ENCODE measurements at places on chromosomes 12 and 14.

DNA sequence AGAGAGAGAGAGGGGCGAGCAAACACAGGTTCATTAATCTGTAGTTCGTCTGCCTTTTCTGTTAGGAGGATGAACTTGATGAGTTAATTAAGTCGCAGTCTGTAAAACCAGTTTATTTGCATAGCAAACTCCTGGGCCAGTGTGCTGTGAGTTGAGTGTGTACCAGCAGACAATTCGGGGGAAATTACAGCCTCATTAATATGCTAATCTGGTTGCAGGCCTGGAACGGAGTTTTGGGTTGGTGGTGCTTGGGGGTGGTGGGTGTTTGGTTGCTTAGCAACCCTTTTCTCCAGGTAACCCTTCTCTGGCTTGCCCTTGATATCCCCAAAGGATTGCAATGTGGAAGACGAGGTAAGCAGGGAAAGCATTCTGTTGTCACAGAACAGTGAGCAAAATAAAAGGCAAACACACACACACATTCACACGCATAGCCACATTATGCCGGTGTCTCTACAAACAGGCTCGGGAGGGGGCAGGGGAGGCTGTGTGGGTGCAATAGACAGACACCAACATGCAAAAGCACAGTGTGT is 29.2 kb upstream of the LHX5 start:
- DNase-seq, result no peak

DNA sequence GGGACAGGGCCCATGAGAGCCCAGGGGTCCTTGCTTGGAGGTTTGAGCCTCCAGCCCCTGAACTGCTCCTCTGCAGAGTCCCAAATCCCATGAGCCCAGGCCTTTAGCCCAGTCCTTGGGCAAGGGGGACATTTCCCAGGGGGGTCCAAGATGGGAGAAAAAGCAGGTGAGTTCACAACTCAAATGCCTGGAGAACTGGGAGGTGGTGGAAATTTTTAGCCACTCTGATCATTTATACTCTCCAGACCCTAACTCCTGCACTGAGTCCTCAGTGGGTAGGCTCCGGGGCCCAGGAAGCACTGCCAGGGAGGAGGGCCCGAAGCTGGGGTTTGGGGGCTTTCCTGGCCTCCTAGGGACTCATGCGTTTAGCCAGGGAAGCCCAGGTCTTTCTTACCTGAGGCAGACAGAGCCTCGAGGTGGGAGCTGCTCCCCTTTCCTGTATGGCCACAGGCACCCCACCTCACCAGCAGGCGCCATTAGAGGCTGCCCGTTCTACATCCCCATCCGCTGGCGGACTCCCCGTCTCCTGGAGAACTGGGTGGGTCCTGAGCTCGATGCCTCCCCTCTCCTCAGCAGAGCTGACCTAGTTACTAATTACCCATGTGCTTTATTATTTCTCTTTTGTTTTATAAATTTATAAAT is 998 bp downstream of the HNF1A start:
- DNase-seq, result no peak

DNA sequence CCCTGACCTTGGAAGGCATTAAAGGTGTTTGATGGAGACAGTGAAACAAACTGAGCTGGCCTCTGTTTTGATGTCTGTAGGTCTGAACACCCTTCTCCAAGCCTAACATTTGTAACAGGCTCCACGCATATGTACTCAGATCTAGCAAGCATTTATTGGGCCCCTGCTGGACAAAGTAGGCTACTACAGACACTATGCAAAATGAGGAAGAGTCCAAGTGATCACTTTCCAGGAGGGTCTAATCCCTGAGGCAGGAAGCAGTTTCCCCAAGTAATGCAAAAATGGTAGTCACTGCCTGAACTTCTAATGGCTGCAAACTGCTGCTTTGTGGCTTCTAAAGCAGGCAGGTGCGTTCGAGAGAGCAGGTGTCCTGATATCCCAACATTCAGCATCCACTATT is 405.8 kb downstream of the MED13L start:
- peak; percentile 69 for DNase-seq

DNA sequence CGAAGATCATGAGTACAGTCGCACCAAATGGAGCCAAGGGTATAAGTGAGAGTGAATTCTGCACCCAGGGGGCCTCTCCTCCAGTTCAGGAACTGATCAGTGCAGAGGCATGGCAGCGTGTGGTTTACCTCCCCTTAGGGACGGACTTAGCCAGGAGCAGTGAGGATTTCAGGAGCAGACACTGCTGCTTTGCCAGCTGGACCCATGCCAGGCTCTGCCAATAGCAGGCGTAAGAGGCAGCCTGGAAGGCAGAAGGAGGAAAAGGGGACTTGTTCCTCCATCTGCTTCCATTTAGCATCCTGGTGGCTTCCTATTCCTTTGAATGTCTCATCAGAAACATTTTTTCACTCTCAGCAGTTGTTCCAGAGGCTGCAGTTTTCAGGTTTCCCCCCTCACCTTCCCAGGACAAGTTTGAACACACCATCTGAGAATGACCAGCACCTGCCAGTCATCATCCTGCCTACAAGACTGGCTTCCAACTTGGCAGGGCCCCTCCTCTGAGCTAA is 137.0 kb upstream of the LMNTD1 start:
- DNase-seq, result no peak

GRCh38 chr12:130617219-130617618 is 98.9 kb downstream of the RIMBP2 start:
- no peak for DNase-seq

DNA sequence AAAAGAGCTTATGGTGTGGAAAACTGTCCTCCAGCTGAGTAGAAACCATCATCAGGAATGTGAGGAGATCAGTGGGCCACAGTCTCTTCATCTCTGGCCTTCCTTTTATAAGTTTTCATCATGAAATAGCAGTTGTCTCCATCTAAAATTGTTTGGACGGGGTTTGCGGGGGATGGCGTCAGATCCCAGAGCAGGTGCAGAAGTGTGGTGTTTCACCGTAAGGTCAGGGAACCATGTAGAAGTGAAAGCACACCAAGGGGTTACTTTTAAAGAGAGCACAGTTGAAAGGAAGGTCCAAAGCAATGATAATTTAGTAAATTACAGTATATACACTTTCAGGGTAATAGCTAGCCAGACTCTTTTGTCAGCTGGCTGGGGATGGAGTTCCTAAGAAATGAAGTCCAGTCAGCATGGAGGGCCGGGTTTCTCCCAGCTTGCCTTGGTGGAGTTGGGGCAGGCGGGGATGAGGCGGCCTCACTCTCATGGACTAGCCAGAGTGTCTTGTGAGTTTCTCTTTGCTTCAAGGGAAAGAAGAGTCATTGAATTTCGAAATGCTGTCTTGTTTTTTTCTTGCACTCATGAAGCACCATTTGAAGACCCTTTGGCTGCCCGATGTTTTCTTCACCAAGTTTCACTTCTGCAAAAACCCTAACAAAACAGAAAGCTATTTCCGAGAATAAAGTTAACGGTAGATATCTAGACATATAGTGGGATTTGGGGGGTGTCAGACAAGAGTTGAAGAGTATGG is 100.6 kb downstream of the ETV6 start:
- no peak for DNase-seq

DNA sequence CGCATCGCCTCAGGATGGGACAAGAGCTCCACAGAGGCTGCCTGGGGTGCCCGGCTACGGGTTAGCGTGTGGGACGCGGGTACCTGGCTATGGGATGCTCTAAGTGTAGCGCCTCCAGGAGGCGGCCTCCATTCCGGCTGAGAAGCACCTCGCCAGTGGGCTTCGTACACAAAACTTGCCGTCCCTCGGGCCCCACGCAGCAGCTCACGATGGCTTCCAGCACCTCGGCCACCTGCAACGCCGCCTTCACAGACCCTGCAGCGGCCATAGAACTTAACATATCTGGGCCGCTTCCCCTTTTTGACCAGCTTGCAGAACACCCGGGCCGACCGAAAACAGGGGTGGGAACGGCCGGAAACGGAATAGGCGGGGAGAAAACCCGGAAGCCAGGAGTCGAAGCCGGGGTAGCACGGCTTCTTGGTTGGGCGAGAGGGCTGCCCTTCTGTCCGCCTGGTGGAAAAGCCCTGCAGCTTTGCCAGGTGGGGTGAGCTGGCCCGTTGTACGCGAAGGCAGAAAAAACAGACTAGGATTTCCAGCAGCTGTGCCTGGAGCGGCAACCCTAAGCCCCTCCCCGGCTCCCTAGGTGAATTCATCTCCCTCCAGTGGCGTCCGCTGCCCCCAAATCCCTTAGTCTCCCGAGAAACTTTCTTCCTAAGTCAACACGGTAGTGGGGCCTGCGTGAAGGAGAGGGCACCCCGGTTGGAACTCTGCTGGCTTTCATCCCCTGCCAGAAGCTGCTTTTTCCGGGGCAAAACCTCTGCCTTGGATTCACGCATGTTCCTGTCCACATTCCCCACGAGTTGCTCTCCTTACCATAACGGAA is at the start of gene BBS10:
Gene BBS10 (minus strand): TSS at position 337 of the 823 bp plus-strand sequence. CDS start 57 bp downstream, at position 280.
- peak; percentile 83 for DNase-seq

- DNase-seq, result peak; percentile 82
These were observed 80.5 kb downstream of the TMEM260 start for GRCh38 chr14:56659964-56660551.

GRCh38 chr12:43937947-43938346 is 102.1 kb downstream of the TMEM117 start:
- no peak for DNase-seq

GRCh38 chr12:10715491-10715890 is 7.6 kb downstream of the YBX3 start:
- no peak for DNase-seq

GRCh38 chr14:99072433-99072832 is 199.6 kb downstream of the BCL11B start:
- no peak for DNase-seq

GRCh38 chr12:49790741-49791555 is 37.3 kb downstream of the NCKAP5L start:
- DNase-seq, result no peak

GRCh38 chr14:101620821-101621785 is 59.8 kb downstream of the DIO3 start:
- DNase-seq, result no peak

GRCh38 chr14:77245820-77246219 is 25.2 kb downstream of the NGB start:
- DNase-seq, result no peak

- no peak for DNase-seq
These were observed 10.0 kb downstream of the ITGA7 start for GRCh38 chr12:55697686-55698085.

GRCh38 chr12:132710405-132711079 is at the start of gene PGAM5:
PGAM5 (plus strand) TSS chr12:132710842; CDS start chr12:132710877, 35 bp downstream.
- peak; percentile 49 for DNase-seq

DNA sequence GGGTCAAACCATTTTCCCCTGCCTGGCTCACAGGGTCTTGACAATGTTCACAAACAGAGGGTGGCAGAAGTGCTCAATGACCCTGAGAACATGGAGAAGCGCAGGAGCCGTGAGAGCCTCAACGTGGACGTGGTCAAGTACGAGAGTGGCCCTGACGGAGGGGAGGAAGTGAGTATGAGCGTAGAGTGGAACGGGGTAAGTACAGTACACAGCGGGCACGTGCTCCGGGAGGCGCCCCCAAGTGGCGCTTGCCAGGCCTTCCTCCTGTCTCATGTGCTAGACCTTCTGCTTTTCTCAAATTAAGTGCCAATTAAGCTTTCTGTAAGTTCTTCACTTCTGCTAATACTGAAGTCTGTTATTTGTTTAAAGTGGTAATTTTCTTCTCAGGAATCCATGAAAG is 35.9 kb downstream of the XRCC3 start:
- DNase-seq, result no peak

DNA sequence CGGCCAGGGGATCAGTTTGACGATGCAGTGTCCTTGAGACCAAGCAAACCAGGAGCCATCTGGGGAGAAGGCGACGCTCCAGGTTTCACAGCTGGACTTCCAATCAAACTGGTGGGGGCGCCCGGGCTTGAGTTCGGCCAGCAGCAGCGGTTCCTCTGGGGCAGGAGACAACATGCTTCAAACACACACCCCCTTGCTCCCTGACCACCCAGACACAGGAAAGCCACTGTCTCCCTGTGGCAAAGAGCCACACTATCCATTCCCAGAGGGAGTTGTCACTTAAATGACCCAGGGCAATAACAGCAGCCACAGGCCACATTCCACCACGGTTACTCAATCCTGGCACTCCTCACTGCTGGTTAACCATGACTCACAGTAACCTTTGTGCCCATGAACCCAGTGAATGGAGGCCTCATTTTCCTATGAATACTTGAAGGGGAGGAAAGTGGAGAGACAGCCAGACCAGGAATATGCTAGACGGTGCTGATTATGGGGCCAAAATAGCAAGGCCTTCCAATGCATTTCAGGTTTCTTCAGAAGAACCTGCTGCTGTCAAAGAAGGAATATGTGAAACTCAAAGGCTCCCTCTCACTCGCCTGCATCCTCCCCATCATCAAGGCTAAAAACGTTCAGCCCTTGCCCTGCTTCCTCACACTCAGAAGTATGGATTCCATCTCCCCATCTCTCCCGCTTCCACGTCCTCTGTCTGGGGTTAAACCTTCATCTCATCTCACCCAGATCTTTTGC is 8.5 kb downstream of the WSB2 start:
- DNase-seq, result no peak

GRCh38 chr14:78227248-78228077 is 57.3 kb downstream of the NRXN3 start:
- DNase-seq, result peak; percentile 90

- peak; percentile 59 for DNase-seq
These were observed 9.7 kb upstream of the PLBD1 start for GRCh38 chr12:14577344-14577743.

DNA sequence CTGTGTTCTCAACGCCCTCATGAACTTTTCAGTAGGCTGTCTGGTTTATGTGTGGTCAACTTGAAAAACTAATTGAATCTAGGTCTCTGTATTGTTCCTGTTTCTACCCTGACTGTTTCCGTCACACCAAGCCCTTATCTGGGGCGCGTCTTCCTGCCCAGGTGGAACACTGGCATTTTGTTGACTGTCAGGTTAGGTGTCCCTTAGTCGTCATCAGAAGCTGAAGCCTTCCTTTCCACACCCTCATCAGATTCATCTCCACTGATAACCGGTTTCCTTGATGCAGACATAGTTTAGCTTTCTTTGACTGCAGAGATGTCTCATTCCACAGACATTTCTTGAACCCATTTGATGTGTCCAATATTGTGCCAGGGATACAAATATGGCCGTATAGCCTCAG is 96.5 kb downstream of the DUSP16 start:
- no peak for DNase-seq

DNA sequence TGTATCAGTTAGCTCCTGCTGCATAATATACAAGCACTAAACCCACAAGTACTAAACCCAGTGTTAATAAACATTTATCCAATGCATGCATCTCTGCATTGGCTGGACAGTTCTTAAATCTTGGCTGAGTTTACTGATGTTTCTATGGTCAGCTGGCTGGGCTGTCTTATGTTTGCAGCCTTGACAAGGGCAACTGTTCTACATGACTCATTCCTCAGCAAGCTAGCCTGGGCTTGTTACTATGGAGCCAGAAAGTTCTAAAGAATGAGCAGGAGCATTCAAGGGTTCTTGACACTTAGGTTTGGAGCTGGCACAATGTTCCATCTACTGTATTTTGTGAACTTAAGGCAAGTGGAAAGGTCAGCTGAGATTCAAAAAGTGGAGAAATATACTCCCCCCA is 199.1 kb downstream of the GLT1D1 start:
- DNase-seq, result peak; percentile 27

GRCh38 chr12:124975276-124975675 is 13.7 kb downstream of the DHX37 start:
- no peak for DNase-seq
